Naive thymus-derived CD4-positive, alpha-beta T cell (primary cell): ENCODE measurements at places on chromosomes 5 and 9.

- DNase-seq, result no peak
Observed at GRCh38 chr5:22614486-22615094, 238.6 kb downstream of the CDH12 start.

DNA sequence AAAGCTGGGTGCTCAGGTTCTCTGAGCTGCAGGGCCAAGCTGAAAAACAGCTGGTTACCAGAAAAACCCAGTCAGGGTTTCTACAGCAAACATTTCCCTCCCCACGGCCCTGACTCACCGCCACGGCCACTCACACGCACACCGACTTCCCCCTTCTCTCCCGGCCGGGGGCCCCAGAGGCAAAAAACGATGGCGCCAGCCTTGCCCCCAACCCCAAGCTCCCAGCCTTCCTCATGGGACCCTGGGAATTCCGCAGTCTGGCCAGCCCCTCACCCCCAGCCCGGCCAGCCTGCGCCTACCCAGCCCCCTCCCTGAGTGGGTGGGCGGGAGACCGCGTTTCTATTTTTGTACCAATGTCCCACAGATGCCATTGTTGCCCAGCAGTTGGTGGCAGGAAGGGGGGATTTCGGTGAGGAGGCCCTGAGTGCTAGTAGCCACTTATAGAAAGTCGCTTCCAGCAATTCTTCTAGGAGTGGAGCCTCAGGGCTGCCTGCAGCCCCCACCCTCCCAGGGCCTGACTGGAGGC is 18.4 kb downstream of the ENG start:
- DNase-seq, result no peak

DNA sequence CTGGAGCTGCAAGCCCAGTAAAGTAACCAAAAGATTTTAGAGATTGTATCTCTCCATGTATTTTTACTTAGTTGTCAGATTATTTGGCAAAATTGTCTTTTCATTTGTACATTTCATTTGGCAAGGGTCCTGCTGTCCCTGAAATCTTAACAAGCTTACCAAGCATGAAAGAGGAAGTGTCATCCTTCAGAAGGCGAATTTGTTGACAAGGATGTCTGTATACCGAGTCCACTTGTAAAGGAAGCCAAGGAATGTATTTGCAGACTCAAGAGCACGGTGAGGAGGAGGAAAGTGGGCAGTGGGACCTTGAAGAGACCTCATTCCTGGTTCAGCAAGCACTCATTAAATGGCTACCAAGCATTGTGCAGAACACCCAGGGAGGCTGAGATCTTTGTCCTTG is 7.5 kb upstream of the OTULINL start:
- no peak for DNase-seq

- DNase-seq, result no peak
Observed at GRCh38 chr9:101307524-101308213, 77.1 kb downstream of the BAAT start.

- DNase-seq, result no peak
Observed at GRCh38 chr5:122394284-122394930, 82.4 kb downstream of the SNCAIP start.

- DNase-seq, result peak; percentile 69
Observed at GRCh38 chr5:74631081-74631953, 9.2 kb downstream of the ENC1 start.

DNA sequence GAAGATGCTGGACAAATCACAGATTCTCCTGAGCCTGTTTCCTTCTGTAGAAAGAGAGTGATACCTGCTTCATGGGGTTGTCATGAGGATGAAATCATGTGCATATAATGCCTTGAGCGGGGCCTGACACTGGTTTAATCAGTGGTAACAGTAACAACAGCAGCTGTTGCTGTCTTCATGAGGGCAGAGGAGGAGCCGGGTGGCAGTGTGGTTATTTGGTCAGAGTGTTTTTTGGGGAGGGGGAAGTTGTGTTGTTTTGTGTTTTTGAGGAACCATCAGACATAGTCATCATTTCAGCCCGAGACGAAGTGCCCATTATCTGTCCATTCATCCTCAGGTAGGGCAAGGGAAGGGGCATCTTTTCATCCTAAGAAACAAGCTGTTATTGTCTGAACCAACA is 44.0 kb downstream of the NEURL1B start:
- no peak for DNase-seq

DNA sequence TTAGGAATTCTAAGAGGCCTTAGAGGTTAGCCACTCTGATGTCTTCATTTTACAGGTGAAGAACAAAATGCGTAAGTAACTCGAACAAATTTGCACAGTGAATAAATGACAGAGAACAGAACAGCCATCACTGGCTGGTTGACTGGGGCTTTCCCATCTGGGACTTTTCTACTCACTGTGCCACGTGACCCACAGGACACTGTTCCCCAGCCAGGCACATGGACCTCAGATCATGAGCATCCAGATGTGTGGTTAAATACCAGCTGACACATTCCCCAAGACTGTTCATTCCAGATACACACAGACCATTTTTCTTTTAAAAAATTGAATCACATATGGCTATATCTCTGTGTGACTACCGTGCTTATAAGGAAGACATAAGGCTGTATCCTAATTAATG is 25.8 kb upstream of the MED10 start:
- DNase-seq, result no peak

DNA sequence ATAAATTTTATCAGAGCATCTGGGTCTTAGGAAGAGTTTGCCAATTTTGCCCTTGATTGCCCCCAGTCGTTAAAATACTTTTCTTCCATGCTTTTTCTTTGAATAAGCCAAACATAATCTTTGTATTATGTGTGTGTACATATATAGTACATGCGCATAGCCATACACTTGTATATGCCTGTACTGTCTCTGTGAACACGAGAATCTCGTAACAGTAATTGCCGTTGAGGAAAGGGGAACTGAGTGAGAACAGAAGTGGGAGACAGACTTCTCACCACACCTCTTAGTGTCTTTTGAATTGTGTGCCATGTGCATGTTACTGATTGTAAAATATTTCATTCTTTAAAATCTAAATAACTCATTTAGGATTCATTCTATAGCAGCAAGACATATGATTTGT is 79.6 kb upstream of the GRHPR start:
- no peak for DNase-seq

DNA sequence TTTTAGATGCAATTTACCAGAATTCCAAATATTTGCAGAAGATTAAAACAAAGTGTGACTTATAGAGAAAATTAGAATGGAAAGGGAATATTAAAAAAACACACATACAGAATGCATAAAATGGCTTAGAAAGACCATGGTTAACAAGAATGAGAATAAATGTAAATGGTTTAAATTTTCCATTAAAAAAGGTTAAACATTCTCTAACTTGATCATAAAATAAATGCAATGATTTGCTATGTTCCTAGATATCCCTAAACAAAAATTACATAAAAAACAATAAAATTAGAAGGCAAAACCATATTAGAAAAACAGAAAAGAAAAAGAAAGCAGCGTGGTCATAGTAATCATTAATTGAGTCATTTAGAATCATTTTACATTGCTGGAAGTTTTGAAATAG is 152.5 kb downstream of the TMEM38B start:
- no peak for DNase-seq

DNA sequence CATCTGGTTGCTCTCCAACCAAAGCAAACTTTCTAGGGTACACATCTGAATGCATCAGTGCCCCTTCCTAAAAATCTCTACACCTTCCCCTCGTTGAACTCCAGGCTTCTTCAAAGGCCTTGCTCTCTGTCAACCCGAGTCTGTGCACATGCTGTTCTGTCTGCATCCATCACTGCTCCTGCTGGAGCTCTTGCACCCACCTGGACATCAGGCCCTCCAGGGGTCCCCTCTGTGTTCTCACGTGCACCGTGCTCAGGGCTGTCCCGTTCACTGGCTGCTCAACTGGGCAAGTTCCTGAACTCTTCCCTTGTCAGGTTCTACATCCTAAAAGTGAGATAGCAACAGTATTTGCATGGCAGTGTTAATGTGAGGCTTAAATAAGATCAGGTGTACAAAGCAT is 62.7 kb upstream of the ANGPTL2 start:
- no peak for DNase-seq
